ENCODE measurements at places on chromosomes 4 and X.

GRCh38 chrX:84634201-84634782 is 132.0 kb upstream of the HDX start:
- DNase-seq = no peak

DNA sequence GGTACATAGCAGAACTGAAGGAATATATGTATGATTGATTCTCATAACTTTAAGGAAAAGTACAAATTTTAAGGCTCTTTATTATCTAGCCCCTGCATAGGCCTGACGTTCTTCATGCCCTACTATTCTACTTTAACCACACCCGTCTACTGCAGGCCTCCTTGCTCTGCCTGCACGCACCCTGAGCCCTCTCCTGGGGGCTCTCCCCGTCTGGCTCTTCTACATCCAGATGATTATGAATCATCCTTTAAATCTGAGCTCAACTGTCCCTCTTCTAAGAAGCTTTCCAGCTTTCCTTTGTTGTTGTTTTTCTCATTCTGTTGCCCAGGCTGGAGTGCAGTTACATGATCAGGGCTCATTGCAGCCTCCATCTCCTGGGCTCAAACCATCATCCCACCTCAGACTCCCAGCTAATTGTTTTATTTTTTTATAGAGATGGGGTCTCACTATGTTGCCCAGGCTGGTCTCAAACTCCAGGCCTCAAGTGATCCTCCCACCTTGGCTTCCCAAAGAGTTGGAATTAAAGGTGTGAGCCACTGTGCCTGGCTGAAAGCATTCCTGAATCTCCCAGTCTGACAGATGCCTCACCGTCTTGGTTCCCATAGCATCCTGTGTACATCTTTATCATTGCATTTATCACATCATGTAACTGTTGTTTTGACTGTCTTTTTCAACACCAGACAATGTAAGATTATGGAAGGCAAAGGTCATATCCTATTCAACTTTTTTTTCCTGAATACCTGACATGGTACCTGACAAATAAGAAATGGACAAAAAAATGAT is 89.2 kb downstream of the WDFY3 start:
- DNase-seq = no peak

- peak; percentile 51 for DNase-seq
Measured at GRCh38 chrX:85243761-85244449, at the start of the genes SATL1 and ZNF711. SATL1 (minus strand) TSS chrX:85243779; CDS start chrX:85108968, 134,811 bp downstream. ZNF711 (plus strand) TSS chrX:85243991; CDS start chrX:85247573, 3,582 bp downstream.

GRCh38 chr4:77349796-77350195 is 192.8 kb downstream of the CCNG2 start:
- DNase-seq = no peak

DNA sequence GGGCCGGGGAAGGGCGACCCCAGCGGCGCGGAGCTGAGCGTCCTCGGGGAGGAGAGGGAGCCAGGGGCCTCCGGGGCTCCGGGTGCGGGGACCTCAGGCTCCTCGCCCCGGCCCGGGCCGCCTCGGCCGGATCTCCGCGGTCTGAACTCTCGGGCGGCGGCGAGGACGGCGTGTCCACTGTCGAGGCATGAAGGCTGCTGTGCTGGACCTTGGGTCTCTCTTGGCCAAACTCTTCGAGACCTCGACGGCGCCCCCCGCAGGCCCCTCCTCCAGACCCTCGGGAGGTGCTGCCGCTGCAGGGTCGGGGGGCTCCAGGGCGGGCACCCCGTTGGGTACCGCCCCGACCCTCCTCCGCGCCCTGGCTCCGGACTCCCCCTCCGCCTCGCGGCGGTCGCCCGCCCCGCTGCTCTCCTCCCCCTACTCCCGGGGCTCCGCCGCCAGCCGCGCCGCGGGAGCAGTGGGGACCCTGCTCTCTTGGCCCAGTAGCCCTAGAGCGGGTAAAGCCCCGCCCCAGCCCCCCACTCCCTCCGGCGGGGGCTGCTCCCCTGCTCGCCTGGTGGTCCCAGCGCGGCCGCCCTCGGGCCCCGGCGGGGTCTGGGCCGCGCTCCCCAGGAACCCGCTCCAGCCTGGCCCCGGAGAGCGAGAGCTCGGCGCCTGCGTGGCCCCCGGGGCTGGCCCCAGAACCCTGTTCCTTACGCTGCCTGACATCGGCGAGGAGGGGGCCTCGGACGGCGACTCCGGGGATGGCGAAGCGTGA is 564 bp downstream of the FAM149A start:
- DNase-seq = peak; percentile 21

DNA sequence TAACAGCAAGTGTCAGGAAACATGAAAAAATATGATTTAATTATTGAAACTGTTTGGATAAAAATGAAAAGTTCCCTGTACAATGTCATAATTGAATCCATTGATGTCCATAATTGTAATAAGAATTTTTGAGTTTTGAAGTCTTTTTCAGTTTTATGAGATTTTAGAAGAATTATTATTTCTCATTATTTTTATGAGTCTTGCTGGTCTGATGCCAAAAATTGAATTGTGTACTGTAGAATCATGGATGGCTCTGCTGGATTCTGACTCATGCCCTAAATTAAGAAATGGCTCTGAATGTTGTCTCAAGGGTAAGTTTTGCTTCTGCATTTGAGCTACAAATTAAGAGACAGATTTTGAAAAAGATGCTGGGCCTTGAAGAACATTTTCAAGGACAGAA is 132.8 kb upstream of the MAP9 start:
- DNase-seq = no peak

- no peak for DNase-seq
Measured at GRCh38 chr4:65559270-65559669, 111.0 kb downstream of the EPHA5 start.

- DNase-seq = no peak
Measured at GRCh38 chr4:98204236-98204553, 57.0 kb upstream of the RAP1GDS1 start.

DNA sequence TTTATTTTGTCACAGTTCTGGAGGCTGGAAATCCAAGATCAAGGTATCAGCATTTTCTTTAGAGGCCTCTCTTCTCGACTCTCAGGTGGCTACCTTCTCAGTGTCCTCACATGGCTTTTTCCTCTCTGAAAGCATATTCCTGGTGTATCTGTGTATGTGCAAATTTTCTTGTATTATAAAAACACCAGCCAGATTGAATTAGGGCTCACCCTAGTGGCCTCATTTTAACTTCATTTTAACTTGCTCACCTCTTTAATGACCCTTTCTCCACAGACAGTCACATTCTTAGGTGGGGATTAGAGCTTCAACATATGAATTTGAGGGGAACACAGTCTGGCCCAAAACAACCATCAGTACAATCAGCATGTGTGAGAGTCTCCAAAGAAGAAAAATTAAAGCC is 542.4 kb upstream of the FAM241A start:
- DNase-seq = no peak

DNA sequence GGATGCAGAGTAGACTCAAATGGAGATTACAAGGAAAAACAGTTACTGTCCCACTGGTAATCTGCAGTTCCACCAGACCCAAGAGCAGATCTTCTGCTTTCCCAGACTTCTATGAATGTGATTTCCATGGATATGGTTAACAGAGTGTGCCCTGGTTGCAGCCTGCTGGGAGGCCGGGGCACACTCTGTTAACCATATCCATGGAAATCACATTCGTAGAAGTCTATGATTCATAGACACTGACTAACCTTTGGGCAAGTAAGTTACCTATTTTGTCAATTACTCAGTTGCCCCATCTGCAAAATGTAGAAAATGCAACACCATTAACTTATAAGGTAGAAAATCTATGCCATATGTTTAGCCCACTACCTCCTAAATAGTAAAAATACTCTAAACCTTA is 443.1 kb upstream of the PITX2 start:
- no peak for DNase-seq

DNA sequence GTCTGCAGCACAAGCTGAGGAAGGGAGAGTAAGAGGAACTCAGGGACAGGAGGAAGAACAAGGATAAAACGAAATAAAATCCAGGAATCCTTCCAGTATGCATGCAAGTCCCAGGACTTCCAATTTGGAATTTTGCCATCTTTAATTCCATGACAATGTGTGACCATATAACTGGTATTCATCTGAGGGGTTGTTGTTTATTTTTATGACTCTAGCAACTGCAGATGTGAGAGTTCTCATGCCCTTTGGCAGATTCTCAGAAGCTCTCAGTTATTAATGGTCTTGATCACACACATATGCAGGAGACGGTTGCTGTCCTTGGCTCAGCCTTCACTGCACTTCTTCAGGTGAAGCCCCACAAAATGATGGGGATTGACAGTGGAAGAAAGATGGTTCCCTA is 148.2 kb downstream of the SMIM20 start:
- DNase-seq = no peak
